T-helper 9 cell (primary cell): ENCODE measurements at places on chromosomes 7 and 10.

DNA sequence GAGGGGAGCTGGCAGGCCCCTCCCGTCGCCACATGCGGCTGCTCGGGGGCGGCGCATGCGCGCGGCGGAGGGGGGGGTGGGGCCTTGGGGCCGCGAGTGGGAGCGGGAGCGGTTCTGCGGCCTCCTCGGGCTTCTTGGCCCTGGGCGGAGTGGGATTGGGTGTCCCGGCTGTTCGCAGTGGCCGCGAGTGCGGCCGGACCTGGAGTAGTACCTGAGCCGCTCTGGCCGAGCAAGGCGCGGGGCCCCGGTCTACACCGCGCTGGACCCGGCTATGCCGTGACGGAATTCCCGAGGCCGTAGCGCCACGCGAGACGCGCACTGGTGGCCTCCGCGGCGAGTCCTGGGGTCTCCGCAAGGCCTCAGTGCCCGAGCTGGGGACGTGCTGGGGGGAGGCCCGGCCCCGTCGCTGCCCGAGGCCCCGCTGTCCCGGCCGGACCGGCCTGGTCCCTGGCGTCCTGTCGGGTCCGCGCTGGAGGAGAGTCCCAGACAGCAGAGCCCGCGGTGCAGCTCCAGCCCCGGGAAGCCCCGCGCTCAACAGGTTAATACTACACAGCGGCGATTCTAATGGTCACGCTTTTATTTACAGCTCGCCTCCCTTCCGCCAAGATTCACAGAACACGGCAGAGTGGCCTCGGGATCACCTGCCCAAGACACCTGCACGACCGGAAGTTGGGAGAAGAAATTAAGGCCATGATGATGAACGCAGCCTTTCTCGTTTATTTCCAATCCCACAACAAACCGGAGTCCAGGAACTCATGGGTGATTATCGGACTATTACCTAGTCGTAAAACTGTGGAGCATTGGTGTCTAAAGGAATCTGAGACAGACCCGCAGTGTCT is 671 bp upstream of the PAXIP1 start:
- DNase-seq = peak; percentile 79

- DNase-seq = no peak
These were observed 1.6 kb downstream of the ADCK2 start for GRCh38 chr7:140674356-140674800.

DNA sequence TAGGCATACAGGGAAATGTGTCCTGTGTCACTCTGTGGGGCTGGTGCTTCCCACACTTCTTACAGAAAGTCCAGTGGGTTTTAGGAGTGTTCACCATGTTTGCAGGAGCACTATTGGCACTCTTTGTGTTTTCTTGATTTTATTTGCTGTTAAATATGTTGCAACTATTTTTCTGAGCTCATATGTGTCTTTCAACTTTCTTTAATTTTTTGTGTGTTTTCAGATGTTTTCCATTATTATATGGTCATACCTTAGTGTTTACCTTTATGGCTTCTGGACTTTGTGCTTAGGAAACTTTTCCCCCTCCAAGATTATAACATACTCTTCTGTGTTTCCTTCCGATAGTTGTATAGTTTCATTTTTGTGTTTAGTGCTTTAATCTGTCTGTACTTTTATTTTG is 20.8 kb upstream of the NUDCD3 start:
- no peak for DNase-seq

GRCh38 chr7:50276483-50276882 is 28.0 kb upstream of the IKZF1 start:
- no peak for DNase-seq

- no peak for DNase-seq
These were observed 13.3 kb upstream of the HILPDA start for GRCh38 chr7:128442356-128442755.

DNA sequence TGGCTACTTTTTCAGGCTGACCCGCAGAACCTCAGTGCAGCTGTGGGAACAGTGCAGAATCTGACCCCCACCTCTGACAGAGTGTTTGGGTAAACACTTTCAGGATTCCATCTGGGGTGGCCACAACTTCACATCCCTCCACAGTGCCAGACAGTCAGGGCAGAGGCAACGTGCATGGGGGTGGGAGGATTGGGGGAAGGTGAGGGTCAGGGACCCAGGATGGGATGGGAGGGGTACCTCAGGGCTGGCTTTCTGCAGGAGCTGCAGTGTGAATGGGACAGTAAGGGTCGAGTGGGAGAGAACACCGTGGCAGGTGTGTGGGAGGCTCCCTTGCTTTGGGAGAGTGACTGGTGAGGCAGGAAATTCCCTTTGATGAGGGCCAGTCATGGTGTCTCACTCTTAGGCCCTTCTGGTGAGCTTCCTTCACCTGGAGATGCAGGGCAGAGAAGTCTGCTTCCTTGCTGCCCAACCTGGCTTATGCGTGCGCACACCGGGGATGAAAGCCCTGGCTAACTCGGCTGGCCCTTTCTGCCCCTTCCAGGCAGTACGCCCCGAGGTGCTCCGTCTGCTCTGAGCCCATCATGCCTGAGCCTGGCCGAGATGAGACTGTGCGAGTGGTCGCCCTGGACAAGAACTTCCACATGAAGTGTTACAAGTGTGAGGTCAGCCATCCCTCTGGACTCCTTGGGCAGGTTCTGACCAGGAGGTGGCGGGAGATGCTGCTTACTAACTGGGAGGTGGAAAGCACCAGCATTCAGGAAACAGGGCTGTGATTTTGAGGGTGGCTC is 8.4 kb downstream of the ZYX start:
- DNase-seq = no peak

- DNase-seq = peak; percentile 81
These were observed 35.4 kb downstream of the BAG3 start for GRCh38 chr10:119686465-119687191.

DNA sequence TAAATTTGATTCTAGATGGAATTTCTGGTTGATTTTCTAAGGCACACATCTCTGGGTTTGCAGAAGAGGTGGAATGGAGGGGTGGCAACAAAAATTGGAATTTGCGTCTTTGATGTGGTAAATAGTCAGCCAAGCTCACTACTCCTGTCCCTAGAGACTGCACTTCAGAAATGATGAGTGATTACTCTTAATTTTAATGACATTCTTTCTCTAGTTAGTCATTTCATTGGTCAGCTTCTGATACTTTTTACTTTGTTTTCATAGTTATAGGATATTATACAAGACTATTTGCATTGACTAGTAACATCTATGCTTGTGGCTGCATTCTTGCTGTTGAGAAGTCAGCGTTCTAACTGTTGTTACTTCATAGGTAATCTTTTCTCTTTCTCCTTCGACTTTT is 658.3 kb downstream of the SUGCT start:
- DNase-seq = no peak

- no peak for DNase-seq
These were observed 34.8 kb downstream of the VKORC1L1 start for GRCh38 chr7:65907501-65908198.

DNA sequence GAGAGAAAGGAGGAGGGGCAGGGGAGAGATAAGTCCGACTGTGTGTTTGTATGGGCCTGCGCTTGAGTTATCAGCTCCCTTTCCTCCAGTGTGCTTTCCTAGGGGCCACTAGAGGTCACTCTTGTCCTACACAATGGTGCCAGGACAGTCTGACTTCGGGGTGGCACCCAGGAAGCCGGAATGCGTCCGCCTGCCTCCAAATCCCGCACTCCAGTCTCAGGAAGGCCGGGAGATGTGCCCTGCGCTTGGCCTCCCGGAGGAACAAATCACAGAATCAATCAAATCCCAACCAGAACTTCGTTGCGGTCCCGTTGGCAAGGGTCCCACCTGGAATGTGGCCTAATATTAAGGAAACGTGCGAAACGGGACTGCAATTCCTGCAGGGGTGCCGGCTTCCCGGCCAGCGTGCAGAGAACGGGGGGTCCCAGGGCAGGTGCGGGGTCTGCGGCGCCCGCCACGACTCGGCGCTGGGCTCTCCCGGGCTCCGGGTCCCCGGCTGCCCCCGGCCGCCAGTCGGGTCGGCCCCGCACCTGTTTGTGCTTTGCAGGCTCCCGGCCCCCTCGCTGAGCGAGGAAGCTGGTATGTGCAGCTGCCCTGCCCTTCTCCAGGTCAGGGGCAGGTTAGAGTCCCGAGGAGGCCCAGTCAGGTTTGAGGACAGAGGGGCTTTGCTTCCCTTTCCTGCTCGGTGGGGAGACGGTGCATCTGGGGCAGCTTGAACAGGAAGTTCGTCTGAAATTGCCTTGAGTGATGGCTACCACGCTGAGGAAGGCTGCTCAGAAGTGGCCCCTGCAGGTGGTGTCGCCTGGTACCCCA is 21.0 kb upstream of the HPS1 start:
- DNase-seq = peak; percentile 45

DNA sequence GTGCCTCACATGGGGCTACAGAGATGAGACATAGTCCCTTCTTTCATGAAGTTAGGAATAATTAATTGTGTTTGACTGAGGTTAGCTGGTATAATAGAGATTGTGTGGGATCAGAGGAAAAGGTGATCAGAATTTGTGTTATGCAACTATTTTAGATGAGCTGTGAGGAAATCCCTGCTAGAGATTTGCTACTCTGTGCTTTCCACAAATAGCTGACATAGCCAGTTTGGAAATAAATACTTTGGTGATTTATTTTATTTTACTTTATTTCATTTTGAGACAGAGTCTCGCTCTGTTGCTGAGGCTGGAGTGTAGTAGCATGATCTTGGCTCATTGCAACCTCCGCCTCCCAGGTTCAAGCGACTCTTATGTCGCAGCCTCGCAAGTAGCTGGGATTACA is 32.3 kb downstream of the ST7 start:
- DNase-seq = no peak
